GOT3 (cell line): ENCODE measurements at places on chromosomes 7 and 10.

DNA sequence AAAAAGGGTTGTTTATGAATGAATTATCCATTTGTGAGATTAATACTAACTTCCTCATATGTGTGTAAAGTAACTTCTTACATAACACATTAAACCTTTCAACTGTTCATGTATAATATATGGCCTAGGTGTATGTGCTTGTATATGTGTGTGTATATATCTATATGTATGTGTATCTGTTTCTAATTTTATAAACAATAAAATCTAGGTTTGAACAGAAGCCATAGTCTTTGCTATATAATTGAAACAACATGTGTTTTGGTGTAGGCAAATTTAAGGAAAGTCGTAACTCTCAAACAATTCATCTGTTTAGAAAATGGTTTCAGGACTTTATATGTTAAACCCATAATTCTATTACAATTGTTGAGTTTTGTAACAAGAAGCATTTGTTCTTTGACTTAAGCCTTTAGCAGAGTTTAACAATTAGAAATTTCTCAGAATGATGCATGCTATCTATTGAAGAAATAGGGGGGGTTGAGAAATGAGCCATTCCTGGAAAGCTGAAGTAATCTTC, 103.3 kb downstream of the BBS9 start:
- no peak for DNase-seq

GRCh38 chr10:90204131-90204955, 503.0 kb downstream of the KIF20B start:
- DNase-seq = no peak

GRCh38 chr10:109894516-109894915, 28.8 kb downstream of the XPNPEP1 start:
- DNase-seq = no peak

GRCh38 chr7:121024611-121025010, 36.1 kb downstream of the CPED1 start:
- no peak for DNase-seq

- DNase-seq = no peak
Observed at GRCh38 chr7:120833546-120833945, 24.4 kb downstream of the TSPAN12 start.

DNA sequence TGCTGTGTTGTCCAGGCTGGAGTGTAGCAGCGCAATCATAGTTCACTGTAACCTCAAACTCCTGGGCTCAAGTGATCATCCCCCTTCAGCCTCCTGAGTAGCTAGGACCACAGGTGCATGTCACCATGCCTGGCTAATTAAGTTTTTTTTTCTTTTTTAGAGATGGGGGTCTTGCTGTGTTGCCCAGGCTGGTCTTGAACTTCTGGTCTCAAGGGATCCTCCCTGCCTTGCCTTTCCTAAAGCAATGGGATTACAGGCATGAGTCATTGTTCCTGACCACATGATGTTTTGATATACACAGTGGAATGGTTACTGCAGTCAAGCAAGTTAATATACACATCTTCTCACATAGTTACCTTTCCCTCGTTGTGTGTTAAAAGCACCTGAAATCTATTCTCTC, 140.3 kb downstream of the GPR85 start:
- no peak for DNase-seq

GRCh38 chr10:28058746-28059145, 59.9 kb upstream of the ODAD2 start:
- no peak for DNase-seq

DNA sequence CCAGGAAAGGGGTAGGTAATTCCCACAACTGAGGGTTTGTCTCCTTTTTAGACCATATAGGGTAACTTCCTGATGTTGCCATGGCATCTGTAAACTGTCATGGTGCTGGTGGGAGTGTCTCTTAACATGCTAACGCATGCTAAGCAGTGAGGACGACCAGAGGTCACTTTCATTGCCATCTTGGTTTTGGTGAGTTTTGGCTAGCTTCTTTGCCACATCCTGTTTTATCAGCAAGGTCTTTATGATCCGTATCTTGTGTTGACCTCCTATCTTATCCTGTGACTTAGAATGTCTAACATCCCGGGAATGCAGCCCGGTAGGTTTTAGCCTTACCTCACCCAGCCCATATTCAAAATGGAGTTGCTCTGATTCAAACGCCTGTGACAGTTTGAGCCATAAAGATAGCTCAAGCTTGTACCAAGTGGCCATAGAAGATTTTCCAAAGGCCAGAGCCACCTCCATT, 176.0 kb upstream of the NAMPT start:
- DNase-seq = no peak

- DNase-seq = peak; percentile 41
Observed at GRCh38 chr10:3095373-3096139, 28.2 kb downstream of the PFKP start.

DNA sequence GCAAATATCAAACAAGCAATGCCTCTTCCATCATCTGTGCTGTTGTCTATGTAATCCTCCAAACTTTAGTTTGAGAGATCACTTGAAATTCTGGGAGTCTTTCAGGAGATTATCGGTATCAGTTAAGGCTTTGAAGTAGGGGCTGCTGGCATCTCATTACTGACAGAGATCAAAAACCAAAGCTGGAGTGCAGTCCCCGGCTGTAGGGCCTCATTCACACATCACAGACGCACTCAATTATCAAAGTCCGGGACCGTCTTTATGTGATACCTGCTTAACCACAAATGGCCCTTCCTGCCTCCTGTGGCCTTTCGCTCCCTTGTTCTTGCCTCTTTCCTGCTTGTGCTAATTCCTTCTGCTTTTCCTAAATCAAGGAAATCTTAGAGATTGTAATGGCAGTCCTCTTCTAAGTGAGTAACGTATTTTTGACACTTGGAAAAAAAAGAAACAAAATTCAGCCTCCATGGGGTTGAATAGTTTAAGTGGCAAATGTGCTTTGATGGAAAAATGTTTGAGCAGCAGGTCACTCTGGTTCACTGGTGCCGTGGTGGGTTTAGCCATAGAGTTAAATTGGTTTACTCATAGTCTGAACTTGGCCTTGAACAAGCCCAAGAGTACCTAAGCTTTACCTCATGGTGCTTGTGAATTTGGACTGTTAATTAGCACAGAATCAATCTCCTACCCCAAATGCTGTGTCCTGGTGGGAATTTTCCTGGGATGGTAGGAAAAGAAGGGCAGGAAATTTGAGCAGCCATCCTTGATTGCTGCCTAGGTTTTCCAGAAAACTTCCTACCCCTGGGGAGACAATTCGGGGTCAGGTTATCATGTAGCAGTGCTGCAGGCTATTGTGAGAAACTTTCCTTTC, 178.9 kb upstream of the LYZL1 start:
- no peak for DNase-seq

DNA sequence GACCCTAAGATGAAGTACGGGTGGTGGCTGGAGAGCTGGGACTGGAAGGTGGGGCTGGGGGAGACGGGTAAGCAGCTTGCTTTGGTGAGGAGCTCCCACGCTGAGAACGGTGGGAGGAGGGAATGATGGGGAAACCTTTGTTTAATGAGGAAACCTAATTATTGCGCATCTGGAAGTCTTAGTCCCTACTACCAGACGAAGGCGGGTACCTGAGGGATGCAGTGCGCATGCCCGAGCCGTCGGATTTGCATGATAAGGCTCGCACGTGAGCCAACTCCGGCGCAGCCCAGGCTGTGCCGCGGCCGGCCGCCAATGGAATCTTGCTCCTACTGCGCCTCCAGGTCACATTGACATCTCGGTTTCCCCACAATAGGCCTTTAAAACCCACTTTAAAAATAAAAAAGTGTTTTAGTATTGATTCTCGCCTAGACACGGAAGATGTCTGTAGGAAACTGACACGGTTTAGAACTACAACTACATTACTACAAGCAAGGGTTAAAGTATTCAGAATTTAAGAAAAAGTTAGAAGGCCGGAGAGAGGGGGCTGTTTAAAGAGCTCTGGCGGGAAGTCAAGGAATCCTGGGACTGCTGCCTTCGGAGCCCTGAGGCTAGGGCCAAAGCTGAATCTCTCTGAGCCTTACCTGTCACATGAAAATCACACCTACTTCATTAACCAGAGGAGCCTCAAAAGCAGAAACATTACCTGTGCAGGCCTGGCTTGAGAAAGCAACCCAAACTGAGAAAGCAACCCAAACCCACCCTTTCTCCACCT, 12.1 kb upstream of the DLX6 start:
- no peak for DNase-seq

DNA sequence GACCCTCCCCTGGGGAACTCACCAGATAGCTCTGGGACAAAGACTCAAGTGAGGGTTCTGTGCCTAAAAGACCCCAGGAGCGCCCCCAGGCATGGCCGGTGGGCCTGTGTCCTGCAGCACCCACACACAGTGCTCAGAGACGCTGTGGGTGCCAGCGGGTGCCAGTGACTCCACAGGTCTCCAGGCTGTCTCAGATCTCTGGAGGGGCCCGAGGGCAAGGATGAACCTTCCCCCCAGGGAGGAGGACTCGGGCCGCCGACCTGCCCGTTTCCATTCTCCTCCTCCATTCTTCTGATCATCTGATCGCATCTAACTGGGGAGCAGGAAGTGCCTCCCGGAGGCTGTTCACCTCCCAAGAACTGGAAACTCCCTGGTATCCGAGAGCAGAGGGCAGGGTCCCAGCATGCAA, 980 bp downstream of the ADAM8 start:
- no peak for DNase-seq

DNA sequence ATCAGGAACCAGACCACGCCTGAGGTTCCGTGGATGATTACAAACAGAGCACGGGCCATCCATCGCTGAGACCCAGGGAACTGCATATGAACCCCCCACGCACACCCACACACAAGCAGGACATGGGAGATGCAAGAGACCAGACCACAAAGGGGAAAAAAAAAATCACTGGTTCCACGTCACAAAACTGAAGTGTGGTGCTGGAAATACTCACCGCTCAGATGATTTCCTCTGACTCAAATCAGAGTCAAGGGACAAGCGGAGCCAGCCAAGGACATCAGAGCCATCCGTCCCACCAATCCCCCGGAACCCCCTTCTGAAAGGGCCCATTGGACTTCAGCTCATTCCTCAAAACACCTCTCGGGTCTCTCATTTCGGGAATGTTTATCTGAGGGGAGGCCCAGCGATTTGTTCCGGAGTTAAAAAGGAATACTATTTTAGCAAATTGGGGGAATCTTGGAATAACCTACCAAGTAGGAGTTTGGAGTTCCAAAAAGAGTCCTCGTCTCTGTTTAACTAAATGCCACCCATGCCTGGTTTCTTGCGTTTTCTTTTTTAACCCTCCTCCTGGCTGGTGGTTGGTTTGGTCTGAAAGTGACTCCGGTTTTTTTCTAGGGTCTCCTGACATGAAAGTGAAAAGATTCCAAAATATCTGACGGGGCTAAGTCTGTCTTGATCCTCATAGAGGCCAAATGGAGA, 15.0 kb downstream of the SNX8 start:
- no peak for DNase-seq

- no peak for DNase-seq
Observed at GRCh38 chr7:47337531-47337930, 244.4 kb downstream of the TNS3 start.

DNA sequence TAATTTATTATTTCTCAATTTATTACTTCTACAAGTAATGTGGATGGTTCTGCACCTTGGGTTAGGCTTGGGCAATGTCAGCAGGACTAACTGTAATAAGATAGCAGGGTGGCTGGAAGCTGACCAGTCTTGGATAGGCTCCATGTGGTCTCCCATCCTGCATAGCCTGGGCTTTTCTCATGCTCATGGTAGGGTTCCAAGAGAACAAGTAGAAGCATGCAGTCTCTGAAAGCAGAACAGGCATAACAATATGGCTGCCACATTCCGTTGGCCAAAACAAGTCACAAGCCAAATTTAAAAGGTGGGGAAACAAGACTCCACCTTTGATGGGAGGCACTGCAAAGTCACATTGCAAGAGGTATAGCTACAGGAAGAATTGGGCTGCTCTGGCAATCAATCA, 98.6 kb upstream of the MDFIC start:
- DNase-seq = no peak

DNA sequence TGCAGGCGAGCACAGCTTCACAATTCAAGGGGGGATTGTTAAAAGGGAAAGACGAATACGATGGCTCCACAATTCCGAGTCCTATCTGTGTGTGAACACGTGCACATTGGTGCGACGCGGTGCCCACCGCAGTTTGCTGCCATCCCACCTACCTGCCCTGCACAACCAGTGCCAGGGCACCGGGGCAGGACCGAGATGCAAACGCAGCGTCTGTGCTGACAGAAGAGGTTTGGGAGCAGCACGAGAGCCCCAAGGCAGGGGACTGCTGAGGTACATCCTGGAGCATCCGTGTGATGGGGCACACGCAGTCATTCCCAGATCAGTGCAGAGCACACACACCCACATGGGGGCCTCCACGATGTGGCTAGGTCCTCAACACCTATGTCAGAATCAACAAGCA, 221.3 kb downstream of the DNAJB6 start:
- DNase-seq = no peak

DNA sequence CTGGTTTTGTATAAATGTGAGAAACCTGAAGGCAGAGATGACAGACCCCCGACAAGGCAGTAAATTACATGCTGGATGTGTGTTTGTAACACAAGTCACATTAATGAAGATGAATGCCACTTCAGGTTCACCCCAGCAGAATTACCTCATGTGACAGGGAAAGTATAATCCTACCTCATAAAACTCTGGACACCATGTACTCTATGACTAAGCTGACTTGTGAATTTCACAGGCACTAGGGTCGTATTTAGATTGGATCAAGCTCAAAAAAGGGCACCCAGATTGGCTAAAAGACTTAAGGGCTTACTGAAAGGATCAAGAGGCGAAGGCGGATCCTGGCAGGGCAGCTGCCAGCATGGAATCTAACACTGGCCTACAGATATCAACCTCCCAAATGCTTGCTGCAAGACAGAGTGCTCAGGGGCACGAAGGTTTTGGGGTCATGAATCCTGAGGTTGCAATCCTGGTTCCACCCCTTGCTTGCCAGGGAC, 161.4 kb downstream of the PIP4K2A start:
- no peak for DNase-seq

GRCh38 chr10:84054743-84055142, 84.6 kb upstream of the GHITM start:
- no peak for DNase-seq

GRCh38 chr7:77649716-77650349, 46.4 kb upstream of the RSBN1L start:
- DNase-seq = no peak

DNA sequence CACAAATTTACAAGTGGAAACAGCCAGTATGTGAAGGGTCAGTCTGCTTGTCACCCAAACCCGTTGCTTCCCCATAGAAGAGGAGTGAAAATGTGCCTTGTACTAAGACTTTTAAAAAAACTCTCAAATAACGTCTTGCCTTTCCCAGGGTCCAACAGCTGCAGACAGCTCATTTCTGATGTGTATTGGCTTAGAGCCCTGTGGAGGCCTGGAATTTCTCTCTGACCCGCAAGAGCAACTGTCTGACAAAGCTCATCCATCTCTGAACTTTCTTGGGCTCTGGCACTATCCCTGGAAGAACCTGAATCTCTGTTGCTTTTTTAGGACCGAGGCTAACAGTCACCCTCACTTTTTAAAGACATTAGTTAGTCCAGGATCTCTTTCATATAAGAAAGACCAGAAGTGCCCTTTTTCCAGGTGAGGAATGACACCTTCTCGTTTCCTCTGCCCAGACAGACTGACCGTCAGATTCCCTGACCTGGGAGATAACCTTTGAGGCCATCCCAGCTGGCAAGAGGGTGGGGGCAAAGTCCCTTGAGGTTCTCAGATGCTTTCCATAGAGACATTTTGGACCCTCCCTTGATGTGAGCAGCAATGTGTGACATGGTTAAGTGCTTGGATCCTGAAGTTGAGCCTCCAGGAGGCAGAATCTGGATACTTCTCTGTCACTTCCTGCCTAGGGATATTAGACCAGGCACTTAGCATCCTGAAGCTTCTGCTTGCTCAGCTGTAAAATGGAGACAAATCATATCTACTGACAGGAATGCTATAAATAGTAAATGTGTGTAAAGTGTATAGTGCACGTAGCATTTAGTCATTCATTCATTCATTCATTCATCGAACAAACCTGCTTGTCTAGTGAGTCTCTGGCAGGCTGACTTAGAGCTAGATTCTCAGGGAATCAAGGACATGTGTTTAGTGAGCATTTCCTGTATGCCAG, 4.5 kb upstream of the NODAL start:
- DNase-seq = no peak
